ENCODE measurements at places on chromosomes 7 and 10.
A peak's percentile ranks its signal among the peaks of the same experiment; 100 is the strongest.

DNA sequence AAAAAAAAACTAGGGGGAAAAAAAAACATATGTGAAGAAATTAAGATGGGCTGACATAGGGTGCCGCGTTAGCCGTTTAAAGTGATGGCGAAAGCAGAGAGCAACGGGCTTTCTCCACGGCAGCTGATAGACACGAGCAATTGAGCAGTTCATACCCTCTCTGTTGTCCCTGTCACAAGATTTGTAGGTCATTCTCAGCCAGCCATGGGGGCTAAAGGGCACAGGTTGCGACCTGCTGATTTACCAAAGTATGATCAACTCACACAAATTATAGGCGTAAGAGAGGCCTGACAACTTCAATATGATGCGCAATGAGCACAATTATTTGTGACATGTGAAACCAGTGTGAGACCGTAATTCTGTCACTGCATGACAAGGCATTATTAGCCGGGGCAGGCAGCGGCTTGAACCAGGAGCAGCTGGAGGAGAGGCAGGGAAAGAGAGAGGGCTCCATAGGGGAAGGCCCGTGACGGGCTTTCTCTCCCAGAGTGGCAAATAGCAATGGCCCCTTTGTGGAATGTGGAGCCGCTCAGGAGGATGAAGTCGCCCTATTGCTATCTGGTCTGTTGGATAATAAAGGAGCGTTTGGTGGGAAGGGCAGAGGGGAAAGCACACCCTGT lies 195.1 kb upstream of the HABP2 start:
- no peak for DNase-seq

- no peak for DNase-seq
These were observed 190.8 kb downstream of the GFRA1 start for GRCh38 chr10:116082206-116082605.

- no peak for DNase-seq
These were observed 47.7 kb downstream of the GNAT3 start for GRCh38 chr7:80464211-80464610.

- DNase-seq = no peak
These were observed 76.9 kb upstream of the LANCL2 start for GRCh38 chr7:55288070-55288824.

- no peak for DNase-seq
These were observed 44.9 kb downstream of the FAS start for GRCh38 chr10:89035461-89035860.

GRCh38 chr7:83065714-83066113 lies 97.0 kb downstream of the PCLO start:
- no peak for DNase-seq

DNA sequence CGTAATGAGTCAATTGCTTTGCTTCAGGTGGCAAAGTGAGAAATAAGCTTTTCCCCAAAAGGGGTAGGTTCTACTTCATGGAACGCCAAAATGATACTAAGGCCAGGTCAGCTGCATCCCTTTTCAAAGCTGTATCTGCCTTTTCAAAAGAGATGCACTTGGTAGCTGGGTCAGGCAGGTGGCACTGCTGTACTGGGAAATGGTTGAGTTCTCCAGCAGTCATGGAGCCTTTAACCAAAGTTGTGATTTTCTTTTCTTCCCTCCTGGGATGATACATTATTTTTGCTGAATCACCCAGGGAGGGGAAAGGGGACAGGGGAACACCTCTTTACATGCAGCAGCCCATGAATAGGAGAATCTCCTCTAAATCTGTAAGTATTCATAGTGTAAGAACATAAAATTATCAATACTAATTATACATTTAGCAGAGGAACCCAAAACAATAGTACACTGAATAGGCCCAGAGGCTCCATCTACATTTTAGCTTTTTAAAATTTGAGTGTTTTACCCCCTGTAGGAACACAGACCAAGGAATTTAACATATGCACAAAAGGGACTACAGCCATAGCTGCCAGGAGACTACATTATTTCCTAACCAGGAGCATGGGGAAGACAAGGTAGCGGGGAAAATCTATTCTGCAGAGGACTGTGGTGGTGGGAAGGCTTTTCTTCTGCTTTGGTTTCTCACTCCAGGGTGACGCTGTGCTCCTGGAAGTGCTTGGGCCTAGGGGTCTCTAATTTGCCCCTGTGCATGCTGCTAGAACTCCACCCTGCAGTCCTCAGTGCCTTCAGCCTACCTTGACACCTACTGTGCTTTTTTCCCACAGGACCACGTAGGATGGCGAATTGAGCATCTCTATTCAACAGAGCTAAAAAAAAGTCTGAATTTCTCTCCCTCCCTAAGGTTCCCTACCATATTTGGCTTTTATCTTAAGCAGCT lies 6.4 kb upstream of the GPR22 start:
- peak; percentile 40 for DNase-seq

DNA sequence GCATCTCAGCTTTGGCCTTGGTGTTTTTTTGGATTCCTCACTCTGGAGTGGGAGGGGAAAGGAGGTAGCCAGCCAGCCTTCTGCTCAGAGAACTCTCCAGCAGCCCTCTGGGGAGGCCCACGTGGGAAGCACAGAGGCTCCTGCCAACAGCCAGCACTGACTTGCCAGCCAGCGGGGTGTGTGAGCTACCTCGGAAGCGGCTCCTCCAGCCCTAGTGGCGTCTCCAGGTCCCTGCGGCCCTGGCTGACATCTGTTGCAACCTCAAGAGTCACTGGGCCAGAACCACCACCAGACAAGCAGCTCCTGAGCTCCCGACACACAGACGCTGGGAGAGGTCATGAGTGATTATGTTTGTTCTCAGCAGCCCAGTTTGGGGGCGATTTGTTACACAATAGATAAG lies 180.2 kb upstream of the FZD8 start:
- DNase-seq = no peak

DNA sequence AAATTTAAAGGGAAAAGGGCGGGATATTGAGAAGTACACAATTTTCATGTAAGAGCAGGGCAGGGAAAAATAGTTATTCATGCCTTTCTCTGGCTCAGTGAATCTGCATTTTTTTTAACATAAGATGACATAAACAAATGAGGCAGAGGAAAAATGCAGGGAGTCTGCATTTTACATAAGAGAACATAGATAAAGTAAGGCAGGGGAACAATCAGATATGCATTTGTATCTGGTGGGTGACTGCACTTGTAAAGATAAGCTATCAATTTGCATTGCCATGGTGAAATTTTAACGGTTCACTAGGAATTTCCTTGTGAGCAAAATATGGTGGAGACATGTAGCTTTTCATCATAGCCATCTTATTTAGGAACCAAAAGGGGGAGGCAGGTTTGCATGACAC lies 33.5 kb downstream of the ALOX5 start:
- DNase-seq = no peak

- no peak for DNase-seq
These were observed 19.6 kb upstream of the SMNDC1 start for GRCh38 chr10:110324201-110324804.

DNA sequence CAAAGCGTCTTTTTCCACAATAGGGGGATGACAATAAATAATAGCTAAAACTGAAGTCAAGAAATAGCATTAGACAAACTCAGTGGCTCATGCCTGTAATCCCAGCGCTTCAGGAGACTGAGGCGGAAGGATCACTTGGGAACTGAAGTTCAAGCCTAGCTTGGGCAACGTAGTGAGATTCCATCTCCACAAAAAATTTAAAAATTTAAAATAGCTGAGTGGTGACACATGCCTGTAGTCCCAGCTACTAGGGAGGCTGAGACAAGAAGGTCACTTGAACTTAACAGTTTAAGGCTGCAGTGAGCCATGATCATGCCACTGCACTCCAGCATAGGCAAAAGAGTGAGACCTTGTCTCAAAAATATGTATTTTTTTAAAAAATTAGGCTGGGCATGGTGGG lies 107.9 kb downstream of the AKR1D1 start:
- DNase-seq = no peak

DNA sequence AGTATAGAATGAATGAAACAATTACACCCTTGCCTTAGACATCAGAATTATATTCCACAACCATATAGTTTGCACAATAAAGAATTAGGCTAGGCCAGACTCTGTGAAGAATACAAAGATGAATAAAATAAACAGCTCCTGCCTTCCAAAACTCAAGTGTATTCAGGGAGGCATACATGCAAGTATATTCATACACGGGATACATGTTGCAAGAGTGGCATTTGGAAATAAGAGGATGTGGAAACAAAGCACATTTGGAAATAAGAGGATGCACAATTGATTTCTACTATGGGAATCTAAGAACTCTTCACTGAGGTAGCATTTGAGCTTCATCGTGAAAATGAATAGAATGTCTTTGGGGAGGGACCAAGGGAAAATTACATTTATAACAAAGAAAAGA lies 27.0 kb upstream of the TMEM26 start:
- DNase-seq = no peak

GRCh38 chr7:151886783-151887182 lies 9.9 kb upstream of the PRKAG2 start:
- no peak for DNase-seq

GRCh38 chr10:36188461-36188860 lies 546.4 kb upstream of the FZD8 start:
- no peak for DNase-seq

- no peak for DNase-seq
These were observed 11.1 kb upstream of the TFEC start for GRCh38 chr7:116041615-116042014.

DNA sequence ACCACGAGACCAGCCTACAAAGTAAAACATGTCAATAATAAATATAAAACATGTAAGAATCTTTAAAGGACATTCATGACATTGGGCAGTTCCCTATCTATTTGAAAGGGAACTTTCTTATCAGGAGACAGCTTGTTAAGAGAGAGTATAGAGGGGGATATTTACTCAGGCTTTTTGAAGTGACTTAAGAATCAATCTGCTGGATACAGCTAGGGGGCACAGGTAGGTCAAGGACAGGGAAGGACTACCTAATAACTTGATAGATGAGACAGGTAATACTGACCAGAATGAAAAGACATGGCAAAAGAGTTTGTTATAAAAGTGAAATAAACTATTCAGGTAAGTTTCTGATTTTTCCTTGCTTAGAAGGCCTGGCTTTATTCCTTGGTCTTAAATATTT lies 21.8 kb upstream of the LRRD1 start:
- DNase-seq = no peak

- no peak for DNase-seq
These were observed 100.5 kb upstream of the TPK1 start for GRCh38 chr7:144936314-144936713.

GRCh38 chr10:10294881-10295529 lies 722.7 kb upstream of the CELF2 start:
- DNase-seq = no peak

GRCh38 chr7:129540340-129540739 lies 38.0 kb downstream of the SMKR1 start:
- no peak for DNase-seq

GRCh38 chr10:104262055-104262454 lies 6.9 kb upstream of the GSTO2 start:
- no peak for DNase-seq

- DNase-seq = no peak
These were observed 19.5 kb upstream of the PPP2R2D start for GRCh38 chr10:131881104-131881880.

DNA sequence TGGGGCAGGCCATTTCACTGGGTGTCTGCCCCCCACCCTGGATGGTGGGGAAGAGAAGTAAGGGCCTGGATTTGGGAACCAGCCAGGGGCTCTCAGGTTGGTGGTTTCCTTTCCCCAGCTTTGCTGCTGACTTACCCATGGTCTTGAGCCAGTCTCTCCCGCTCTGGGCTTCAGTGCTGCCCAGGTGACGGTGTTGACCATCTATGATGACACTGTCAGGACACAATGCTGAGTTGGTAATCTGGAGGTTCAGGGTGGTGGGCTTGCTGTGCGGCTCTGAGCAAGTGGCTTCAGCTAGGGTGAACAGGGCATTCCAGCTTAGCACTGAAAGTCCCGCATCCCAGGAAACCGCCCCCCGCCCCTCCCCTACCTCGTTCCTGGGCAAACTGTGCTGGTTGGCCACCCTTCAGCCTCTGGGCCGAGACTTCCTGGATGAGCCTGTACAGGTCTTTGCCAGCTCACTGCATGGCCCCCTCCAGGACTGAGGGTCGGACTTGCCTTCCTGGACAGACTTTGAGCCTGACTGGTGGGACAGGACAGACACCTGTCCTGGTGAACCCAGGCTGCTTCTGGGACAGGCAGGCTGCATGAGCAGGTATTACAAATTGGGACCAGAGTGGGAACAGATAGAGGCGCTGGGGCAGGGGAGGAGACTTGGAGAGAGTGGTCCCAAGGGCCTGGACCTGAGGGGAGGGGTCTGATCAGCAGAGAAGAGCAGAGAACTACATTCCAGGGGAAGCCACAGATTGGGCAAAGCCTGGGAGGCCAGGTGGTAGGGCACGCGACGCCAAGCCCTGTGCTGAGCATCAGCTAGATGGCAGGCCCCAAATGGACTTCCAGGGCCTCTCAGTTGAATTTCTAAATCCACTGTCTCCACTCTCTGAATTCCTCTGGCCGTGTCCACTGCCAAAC lies 19.9 kb upstream of the ZMIZ1 start:
- DNase-seq = no peak

DNA sequence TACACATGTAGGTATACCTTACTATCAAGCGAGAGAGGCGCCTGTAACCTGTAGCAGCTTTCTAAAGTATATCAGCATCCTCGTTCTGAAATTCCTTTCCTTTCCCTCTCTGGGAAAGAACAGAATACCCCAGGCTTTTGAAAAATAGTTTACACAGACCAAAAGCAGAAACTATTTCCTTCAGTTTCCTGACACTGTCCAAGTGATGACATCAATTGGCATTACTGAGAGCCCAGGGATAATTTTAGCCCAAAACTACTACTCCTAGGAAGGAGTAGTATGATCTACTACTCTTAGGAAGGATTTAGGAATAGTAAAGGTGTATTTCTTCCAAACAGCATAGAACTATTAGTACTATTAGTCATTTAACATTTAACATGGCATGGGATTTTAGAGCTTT lies 6.0 kb downstream of the GNG11 start:
- no peak for DNase-seq

GRCh38 chr10:112826018-112826697 lies 123.9 kb upstream of the TCF7L2 start:
- DNase-seq = no peak

- DNase-seq = no peak
These were observed 431.4 kb downstream of the SDK1 start for GRCh38 chr7:3732395-3733005.

DNA sequence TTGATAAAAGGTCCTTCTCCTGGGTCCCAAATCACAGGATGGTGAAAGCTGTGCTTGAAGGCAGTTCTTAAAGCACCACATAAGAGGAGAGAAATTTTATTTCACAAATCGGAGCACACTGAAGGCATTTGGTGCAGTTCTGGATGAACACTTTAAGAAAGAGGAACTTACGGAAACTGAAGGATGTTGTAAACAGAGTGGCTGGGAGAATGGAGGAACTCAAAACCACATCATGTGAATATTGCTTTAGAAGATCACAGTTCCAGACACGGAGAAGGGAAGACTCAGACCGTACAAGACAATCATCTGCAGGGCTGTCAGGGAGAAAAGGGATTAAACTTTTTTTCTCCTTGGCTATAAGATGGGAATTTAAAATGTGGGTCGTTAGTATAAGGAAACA lies 9.0 kb upstream of the GPR141 start:
- no peak for DNase-seq

- DNase-seq = no peak
These were observed 58.6 kb upstream of the EFCAB10 start for GRCh38 chr7:105639667-105640493.

GRCh38 chr7:92402920-92403759 lies 44.1 kb upstream of the GATAD1 start:
- DNase-seq = no peak
